AG09319 (cell line): ENCODE measurements at places on chromosomes 5 and 9.
A peak's percentile ranks its signal among the peaks of the same experiment; 100 is the strongest.

DNA sequence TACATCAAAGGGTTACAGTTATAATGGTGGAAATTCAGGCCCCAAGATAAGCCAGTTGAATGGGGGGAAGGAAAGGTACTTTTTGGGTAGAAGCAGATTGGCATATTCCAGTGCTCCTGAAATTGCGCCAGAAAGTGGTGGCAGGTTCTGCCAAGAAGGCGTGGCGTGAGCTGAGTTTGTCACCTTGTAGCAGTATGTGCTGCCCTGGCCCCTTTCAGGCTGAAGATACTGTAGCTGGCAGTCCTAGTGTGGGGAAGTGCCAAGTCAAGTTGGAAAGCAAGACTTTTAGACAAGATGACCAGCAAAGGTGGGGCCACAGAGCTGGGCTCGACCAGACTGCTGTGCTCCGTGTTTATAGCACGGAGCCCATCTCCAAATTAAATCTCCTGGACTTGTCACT lies 133.6 kb upstream of the GLRA1 start:
- DNase-seq: no peak

GRCh38 chr5:179304466-179304865 lies 40.8 kb downstream of the ADAMTS2 start:
- DNase-seq: peak; percentile 83

GRCh38 chr5:92758552-92758951 lies 822.5 kb downstream of the NR2F1-AS1 start:
- no peak for DNase-seq

DNA sequence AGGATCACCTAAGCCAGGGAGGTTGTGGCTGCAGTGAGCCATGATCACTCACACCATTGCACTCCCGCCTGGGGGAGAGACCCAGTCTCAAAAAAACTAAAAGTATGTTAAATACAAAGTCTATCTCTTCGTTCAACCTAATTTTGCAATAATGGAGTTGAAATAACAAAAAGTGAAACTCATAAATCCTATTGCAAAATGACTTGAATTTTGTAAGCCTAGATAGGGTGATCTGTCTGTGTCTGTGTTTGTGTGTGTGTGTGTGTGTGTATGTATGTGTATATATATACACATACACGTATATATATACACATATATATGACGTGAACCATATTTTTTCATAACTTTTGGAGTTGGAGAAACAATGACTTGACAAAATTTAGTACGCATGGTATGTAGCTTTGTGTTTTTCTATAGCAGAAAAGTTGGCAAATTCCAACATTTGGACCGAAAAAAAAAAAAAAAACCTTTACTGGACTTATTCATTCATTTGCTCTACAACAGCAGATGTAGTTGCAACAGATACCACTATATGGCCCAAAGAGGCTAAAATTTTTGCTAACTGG lies 76.9 kb upstream of the CDH6 start:
- DNase-seq: no peak

GRCh38 chr5:155631116-155631515 lies 617.6 kb downstream of the KIF4B start:
- DNase-seq: no peak

GRCh38 chr5:52771343-52772039 lies 16.2 kb upstream of the ITGA1 start:
- DNase-seq: no peak

GRCh38 chr5:33284681-33285080 lies 156.1 kb upstream of the TARS1 start:
- no peak for DNase-seq
